ENCODE measurements at places on chromosomes 11 and 22. TPM values are rescaled to one million over a fixed set of nuclear protein-coding genes. Genes with fewer than 3 reads are reported as not detected.

The YAP1 gene
- 17.7 TPM for total RNA-seq

The WNT11 gene
- 6.8 TPM for total RNA-seq

The MFRP gene
- total RNA-seq, result not detected

The CDC42EP1 gene
- total RNA-seq, result 81.0 TPM

The C11orf91 gene
- total RNA-seq, result not detected

The OR51F2 gene
- not detected for total RNA-seq

The BIK gene
- 4.9 TPM for total RNA-seq

The PHF21A gene
- total RNA-seq, result 13.9 TPM

The NECTIN1 gene
- 24.2 TPM for total RNA-seq
